ENCODE measurements at places on chromosomes 16 and 17. TPM values are rescaled to one million over a fixed set of nuclear protein-coding genes. Genes with fewer than 3 reads are reported as not detected.

Gene JUP
- 64.3 TPM for polyA plus RNA-seq

Gene SMPD3
- 7.5 TPM for polyA plus RNA-seq

Gene MATCAP1
- 45.7 TPM for polyA plus RNA-seq

Gene KRT39
- polyA plus RNA-seq: not detected

Gene TMEM114
- polyA plus RNA-seq: not detected

Gene KRT33B
- not detected for polyA plus RNA-seq

Gene ENPP7
- 10.9 TPM for polyA plus RNA-seq

Gene CCL16
- not detected for polyA plus RNA-seq

Gene CA5A
- not detected for polyA plus RNA-seq

Gene CHST6
- polyA plus RNA-seq: 0.88 TPM

Gene CACNG5
- polyA plus RNA-seq: not detected

Gene CX3CL1
- 62.5 TPM for polyA plus RNA-seq

Gene C1QL1
- polyA plus RNA-seq: not detected

DNA sequence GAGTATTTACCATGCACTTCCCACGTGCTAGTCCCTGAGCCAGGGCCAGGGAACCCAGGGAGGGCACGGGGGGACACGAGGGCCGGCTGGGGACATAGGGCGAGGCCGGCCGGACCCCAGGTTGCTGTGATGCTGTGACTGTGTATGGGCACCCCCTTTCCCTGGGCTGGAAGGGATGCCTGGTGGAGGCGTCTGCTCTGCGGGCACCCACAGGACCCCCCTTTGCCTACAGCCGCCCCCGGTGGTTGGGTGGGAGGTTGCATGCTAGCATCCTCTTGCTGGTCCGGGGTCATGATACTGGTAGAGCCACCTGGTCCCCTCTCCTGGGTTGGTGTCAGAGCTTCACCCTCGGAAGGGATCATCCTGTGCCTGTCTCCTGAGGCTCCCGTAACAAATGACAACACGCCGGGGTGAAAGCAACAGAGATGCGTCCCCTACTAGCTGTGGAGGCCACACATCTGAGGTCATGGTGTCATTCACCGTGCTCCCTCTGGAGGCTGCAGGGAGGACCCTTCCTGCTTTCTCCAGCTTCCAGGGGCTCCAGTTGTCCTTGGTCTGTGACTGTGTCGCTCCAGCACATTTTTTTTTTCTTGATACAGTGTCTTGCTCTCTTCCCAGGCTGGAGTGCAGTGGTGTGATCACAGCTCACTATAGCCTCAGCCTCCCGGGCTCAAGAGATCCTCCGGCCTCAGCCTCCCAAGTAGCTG, 3.1 kb upstream of the CIAO3 start:
- DNase-seq: no peak

- no peak for DNase-seq
These were observed 467.1 kb downstream of the WWOX start for GRCh38 chr16:78566397-78567073.

- no peak for DNase-seq
These were observed 23.3 kb upstream of the GRB2 start for GRCh38 chr17:75428543-75429469.

- DNase-seq: peak; percentile 57
These were observed 96.9 kb downstream of the ADCY9 start for GRCh38 chr16:4019371-4019791.

- no peak for DNase-seq
These were observed 11.8 kb downstream of the HID1 start for GRCh38 chr17:74960570-74961342.

- DNase-seq: peak; percentile 36
These were observed 6.2 kb downstream of the C1QL1 start for GRCh38 chr17:44961921-44962350.

GRCh38 chr16:13350000-13350399, 448.6 kb downstream of the SHISA9 start:
- DNase-seq: no peak

DNA sequence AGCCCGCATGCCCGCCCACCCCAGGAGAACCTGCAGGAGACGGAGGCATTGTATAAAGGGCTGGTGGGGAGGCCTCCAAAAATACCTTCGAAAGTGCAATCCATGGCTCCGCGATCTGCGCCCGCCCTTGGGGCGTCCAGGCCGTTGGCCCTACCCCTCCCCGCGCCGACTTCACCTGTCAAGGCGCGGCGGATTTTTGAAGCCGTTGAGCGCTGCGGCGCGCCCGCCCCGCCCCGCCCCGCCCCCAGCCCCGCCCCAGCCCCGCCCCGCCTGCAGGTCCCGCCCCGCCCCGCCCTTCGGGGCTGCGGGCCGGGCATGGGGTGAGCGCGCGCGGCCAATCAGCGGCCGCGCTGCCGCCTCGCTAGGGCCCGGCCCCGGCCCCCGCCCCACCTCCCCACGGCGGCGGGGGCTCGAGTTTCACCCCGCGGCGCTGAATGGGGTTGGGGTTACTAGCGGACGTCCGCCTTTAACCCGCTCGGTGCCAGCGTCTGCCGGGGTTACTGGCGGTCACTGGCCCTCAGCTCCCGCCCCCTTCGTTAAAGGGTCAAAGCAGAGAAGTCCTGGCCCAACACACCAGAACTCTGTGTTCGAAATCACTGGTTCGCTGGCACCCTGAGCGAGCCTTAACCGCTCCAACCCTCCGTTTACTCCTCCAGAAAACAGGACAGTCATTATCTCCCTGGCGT, 13.2 kb downstream of the SREBF1 start:
- DNase-seq: peak; percentile 89

DNA sequence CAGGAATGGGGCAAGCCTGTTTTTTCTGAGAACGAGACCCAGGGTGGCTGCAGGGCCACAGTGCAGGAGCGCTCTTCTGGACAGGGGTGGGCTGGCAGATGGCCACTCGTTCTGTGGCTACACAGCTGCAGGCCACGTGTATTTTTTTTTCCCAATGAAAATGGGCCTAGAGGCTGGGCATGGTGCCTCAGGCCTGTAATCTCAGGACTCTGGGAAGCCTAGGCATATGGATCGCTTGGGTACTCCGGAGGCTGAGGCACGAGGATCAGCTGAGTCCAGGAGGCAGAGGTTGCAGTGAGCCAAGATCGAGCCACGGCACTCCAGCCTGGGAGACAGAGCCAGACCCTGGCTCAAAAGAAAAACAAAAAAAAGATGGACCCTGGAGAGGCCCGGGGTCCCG, 6.8 kb downstream of the UNKL start:
- no peak for DNase-seq

DNA sequence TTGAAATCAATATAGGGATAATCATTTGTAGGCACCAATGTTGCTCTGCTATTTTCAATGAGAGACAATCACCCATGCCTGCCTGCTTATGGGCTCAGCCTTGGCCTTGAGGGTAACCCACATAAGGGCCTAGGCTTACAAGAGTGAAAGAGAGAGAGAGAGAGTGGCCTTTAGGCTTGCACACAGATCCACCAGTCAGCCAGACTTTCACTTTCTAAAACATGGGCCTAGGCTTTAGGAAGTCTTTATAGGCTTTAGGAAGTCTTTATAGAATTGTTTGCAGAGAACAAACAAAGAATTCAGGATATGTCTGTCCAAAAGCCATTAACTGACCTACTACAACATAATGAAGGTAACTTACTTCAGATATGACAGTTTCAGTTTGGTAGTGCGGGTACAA, 3.4 kb downstream of the ABCA9 start:
- no peak for DNase-seq

- peak; percentile 54 for DNase-seq
These were observed 626 bp downstream of the TUBB3 start for GRCh38 chr16:89923640-89924296.

DNA sequence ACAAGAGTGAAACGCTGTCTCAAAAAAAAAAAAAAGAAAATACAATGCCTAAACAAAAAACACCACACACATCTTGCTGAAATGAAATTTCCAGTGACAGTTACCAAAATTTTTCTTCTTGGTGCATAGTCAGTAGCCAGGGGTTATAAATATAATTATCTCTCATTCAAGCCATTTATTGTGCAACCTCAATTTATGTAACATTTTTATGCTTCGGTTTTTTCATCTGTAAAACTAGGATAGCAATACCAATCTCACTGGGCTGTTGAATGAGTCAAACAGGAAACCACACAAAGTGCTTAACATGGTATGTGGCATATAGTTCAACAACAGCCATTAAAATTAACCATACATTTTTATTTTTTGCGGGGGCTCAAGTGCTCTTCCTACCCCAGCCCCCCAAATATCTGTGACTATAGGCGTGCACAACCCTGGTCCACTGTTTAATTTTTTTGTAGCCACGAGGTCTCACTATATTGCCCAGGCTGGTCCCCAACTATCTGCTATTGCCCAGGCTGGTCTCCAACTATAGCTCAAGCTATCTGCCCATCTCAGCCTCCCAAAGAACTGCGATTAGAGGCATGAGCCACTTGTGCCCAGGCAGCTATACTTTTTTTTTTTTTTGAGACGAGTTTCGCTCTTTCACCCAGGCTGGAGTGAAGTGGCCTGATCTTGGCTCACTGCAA, 2.6 kb downstream of the COG4 start:
- DNase-seq: no peak

- DNase-seq: no peak
These were observed 13.7 kb upstream of the LDHD start for GRCh38 chr16:75130150-75130771.

GRCh38 chr16:17433577-17434451, 36.9 kb downstream of the XYLT1 start:
- DNase-seq: no peak

GRCh38 chr16:58519707-58520106, 4.4 kb downstream of the SETD6 start:
- no peak for DNase-seq

- no peak for DNase-seq
These were observed 471.2 kb upstream of the HSBP1 start for GRCh38 chr16:83336603-83337002.

- no peak for DNase-seq
These were observed 5.8 kb downstream of the DNAAF1 start for GRCh38 chr16:84150926-84151325.

DNA sequence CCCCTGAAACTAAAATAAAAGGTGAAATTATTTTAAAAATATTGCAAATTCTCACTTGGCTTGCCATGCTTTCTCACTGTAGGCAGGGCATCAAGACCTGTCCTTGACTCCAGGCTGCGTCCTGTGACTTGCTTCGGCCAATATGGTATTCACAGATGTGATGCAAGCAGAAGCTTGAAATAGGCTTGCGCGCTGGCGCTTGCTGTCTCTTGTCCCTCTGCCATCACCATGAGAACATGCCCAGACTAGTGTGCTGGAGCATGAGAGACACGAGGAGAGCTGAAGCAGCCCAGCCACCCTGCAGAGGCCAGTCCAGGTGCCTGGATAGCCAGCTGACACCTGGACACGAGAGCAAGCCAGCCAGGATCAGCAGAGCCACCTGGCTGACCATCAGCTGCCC, 21.8 kb upstream of the ZKSCAN2 start:
- no peak for DNase-seq

DNA sequence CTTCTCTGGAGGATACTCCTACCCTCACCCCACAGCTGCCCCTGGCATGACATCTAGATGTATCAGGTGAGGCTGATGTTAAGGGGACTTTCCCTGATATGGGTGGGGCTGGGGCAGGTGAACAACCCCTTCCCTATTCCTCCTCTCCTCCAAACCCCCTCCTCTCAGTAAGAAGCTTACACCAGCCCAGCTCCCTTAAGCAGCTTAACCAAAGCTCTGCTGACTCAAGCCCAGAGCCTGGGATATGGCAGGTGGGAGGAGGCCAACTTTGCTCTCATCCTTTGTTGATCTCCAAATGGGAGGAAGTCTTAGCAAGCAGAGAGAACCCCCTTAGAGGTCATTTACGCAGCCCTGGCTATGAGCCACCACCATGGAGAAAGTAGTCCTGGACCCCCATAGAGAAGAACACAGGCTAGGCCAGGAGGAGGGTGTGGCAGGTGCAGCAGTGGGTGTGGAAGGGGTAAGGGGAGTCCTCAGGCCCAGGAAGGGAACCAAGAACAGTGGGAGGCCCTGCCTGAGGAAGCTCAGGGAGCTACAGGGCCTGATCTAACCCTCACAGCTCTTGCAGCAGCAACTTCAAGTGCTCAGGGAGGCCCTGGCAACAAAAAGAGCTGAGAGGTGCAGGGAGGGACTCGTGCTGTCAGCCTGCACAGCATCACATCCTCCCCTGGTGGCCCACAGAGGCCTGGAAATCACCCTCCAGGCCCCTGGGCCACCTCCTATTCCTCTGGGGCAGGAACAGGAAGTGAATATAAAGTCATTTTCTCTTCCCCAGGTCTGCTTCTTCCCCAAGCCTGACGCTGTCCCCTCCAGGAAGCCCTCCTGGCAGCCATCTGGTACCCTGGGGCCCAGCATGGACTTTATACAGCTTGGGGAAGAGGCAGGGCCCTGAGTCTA, 2.9 kb downstream of the UNC119 start:
- DNase-seq: peak; percentile 28

DNA sequence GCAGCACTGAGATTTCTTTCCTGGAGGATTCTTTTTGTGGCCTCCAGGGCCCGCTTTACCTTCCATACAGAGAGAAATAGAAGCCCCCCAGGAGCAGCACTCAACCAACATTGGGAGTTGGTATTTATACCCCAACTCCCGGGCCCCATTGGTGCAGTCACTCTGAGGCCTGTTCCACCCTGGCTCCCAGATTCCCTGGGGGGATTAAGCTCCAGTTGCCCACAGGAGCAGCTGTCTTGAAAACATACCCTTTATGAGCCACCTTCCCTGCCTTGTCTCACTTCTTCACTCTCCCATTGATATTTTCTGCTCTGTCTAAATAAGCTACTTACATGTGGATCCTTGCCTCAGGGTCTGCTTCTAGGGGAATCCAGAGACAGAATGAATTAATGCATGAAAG, 167.8 kb downstream of the KATNIP start:
- no peak for DNase-seq

DNA sequence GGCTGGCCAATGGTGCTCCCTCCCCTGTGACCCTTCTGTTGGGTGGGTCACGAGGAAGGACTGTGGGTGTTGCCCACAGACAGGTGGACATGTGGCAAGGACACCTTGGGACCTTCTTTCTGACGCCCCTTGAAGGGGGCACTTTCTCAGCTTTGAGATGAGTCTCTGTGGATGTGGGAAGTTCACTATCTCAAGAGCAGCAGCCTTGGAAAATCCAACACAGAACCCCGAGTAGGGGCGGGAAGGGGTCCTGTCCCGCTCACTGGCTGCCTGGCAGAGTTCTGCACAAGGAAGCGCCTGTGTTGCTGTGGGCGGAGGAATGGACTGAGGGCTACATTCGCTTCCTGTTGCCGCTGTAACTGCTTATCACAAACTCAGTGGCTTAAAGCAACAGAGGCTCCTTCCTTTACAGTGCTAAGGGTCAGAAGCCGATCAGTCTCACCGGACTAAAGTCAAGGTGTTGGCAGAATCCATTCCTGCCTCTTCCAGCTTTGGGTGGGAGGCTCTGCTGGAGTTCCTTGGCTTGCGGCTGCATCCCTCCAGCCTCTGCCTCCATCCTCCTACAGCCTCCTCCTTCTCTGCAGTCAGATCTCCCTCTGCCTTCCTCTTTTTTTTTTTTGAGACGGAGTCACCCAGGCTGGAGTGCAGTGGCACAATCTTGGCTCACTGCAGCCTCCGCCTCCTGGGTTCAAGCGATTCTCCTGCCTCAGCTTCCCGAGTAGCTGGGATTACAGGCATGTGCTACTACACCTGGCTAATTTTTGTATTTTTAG, 305.2 kb downstream of the SEC14L1 start:
- peak; percentile 73 for DNase-seq

- no peak for DNase-seq
These were observed 160.9 kb upstream of the CDH5 start for GRCh38 chr16:66205287-66206231.

- peak; percentile 91 for DNase-seq
These were observed at the start of gene GSE1 for GRCh38 chr16:85612801-85613603. GSE1 (plus strand) TSS chr16:85613322; CDS start chr16:85613392, 70 bp downstream.

GRCh38 chr16:84332975-84333684, 35.2 kb upstream of the ATP2C2 start:
- DNase-seq: no peak

GRCh38 chr17:385178-385835, 32.7 kb upstream of the RPH3AL start:
- DNase-seq: peak; percentile 72

- DNase-seq: no peak
These were observed 9.5 kb upstream of the MSL1 start for GRCh38 chr17:40112191-40112711.
